ENCODE measurements at places on chromosomes 7 and 10.

GRCh38 chr7:50307368-50308032 lies 3.0 kb downstream of the IKZF1 start:
- peak; percentile 70 for DNase-seq

- no peak for DNase-seq
Observed at GRCh38 chr10:70918851-70919530, 30.6 kb upstream of the PCBD1 start.

GRCh38 chr7:47249361-47249760 lies 332.6 kb downstream of the TNS3 start:
- no peak for DNase-seq

DNA sequence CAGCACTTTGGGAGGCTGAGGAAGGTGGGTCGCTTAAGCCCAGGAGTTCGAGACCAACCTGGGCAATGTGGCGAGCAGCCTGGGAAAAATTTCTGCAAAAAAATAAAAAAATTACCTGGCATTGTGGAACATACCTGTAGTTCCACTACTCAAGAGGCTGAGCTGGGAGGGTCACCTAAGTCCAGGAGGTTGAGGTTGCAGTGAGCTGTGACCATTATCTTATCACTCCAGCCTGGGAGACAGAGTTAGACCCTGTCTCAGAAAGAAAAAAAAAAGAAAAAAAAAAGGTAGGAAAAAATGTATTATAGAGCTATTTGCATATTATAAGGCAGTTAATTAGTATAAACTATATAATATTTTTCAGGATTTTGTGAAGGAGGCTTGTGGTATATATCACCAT lies 11.0 kb upstream of the TSPAN13 start:
- DNase-seq, result no peak

DNA sequence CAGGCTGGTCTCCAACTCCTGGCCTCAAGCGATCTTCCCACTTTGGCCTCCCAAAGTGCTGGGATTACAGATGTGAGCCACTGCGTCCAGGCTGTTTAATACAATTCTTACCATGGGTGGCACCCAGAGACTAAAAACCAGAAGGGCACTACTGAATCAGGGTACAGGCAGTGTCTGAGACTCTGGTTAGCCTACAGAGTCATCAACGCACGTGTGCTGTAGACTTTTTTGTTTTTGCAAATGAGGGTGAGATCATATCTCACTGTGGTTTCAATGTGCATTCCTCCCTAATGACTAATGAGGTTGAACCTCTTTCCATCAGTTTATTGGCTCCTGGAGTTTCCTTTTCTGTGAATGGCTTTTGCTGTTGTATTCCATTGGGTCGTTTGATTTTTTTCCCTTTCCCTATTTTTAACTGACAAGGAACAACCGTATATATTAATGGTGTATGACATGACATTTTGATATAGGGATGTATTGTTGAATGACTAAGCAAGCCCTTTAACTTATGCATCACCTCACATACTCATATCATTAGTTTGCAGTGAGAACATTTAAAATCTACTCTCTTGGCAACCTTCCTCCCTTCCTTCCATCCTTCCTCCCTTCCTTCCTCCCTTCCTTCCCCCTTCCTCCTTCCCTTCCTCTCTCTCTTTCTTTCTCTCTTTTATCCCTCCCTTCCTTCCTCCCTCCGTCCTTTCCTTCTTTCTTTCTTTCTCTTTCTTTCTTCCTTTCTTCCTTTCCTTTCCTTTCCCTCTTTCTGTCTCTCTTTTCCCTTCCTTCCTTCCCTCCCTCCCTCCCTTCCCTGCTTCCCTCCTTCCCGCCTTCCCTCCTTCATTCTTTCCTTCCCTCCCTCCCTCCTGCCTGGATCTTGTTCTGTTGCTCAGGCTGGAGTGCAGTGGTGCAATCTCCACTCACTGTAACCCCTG lies 9.3 kb upstream of the TMEM270 start:
- no peak for DNase-seq

DNA sequence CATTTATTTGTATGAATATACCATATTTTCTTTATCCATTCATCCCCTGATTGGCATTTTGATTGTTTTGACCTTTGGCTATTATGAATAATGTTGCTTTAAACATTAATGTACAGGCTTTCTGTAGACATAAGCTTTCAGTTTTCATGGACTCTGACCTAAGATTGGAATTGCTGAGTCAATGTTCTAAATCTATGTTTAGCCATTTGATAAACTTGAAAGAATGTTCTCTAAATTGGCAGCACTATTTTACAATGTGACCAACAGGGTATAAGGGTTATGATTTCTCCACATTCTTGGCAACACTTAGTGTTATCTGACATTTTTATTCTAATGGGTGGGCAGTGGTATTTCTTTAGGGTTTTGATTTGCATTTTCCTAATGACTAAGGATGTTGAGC lies 229.7 kb upstream of the ETV1 start:
- no peak for DNase-seq

GRCh38 chr10:48678041-48678440 lies 6.6 kb upstream of the WDFY4 start:
- no peak for DNase-seq

DNA sequence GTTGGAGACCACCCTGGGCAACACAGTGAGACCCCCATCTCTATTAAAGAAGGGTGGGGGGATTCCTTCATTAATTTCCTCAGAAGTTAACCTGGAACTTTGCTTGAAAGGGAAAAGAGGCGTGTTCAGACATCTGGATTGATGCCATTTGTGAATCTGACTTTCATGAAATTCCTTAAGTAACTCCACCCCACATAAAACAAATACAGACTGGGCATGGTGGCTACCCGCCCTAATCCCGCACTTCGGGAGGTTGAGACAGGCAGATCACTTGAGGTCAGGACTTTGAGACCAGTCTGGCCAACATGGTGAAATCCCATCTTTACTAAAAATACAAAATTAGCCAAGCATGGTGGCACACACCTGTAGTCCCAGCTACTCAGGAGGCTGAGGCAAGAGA lies 75.0 kb downstream of the EEPD1 start:
- no peak for DNase-seq

DNA sequence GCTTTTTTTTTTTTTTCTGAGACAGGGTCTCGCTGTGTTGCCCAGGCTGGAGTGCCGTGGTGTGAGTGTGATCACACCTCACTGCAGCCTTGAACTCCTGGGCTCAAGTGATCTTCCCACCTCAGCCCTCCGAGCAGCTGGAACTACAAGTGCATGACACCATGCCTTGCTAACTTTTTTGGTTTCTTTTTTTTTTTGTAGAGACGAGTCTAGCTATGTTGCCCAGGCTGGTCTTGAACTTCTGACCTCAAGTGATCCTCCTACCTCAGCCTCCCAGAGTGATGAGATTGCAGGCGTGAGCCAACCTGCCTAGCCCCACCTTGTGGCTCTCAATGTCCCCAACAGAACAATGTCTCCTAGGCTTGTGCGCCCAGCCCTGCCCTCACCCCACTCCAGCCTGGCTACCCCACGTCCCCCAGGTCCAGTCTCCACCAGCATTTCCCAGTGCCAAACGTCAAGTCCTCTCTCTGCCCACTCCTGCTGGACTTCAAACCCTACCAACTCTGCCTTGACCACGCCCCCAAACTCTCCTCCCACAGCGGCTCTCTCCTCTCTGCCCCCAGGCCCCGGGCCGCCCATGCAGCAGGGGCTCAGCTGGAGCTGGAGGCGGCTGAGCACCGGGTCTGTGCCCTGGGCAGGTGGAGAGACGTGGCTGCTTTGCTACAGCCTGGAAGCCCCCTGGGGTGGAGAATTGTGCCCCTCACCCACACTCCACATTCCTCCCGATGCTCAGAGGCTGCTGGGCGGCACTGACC lies 18.9 kb downstream of the BHLHA15 start:
- no peak for DNase-seq

- no peak for DNase-seq
Observed at GRCh38 chr10:45809837-45810236, 37.5 kb downstream of the AGAP4 start.

DNA sequence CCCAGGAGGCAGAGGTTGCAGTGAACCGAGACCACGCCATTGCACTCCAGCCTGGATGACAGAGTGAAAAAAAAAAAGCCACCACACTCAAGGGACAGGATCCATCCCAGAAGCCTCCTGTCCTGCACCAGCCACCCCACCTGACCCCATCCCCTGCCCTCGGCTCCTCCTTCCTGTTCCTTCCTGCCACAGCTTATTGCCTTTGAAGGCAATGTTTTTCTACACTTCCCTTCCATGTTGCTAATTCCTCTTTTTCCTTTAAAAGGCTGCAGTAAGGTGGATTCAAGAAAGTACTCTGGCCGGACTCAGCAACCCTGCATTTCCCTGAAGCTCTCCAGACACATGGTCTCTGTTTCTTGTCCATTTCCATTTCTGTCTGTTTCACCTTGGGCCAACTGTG lies 80.9 kb downstream of the FAM171A1 start:
- DNase-seq, result no peak

DNA sequence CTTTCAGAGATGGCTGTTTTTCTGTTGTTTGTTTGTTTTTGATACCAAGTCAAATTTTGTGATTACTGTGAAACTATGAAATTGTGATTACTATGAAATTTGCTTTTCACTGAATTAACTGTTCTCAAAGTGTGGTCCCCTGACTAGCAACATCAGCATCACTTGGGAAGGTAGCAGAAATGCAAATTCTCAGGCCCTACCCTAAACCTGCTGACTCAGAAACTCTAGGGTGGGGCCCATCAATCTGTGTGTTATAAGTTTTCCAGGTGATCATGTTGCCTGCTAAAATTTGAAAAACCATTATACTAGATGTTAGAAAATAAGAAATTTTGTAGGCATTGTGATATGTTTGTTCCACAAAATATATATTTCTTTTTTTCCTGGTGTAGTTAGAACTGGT lies 1.2 kb downstream of the IFIT1B start:
- no peak for DNase-seq
